ENCODE measurements at places on chromosomes 7 and 10.

DNA sequence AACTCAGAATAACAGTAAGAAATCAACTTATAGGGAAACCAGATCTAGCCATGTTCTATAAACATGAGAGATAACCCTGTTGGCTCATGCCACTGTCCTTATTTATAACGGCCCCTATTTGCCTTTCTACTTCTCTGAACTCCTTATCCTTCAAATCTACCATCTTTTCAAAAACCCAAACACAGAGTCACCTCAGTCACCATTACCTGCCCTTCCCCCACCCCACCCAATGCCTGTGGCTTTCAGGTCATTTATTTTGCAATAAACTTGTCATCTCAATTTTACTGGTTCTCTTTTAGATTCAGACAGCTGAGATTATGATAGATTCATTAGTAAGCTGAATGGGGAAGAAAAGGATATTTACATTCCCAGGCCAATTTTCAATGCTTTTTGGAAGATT, 53.6 kb downstream of the KMT2C start:
- no peak for DNase-seq

DNA sequence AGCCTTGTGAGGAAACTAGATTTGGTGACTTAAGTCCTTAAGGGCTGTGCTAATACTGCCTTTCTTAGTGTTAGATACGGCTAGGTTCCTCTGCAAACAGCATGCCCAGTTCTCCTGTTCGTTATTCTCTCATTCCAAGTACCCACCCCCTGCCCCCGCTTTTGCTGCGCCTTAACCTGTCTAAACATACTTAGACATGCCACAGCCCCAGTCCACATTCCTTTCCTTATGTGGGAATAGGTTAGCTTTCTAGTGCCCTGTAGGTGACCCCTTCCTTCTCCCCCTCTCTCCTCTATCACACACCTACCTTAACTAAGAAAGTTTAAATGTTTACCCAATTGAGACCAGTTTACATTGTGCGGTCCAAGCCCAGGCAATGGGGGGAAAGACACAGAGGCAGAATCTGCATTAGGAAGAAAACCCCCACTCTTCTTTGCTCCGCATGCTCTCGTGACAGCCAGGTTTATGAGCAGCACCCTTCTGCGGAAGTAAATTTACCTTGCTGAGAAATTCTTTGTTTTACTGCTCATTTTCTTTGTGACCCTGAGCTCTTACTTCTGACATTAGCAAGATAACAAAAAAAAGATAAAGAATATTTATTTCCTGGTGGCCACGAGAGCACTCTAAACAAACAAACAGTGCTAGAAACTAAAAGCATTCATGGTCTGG, 48.8 kb downstream of the VIM start:
- DNase-seq, result no peak

GRCh38 chr10:49325916-49326783, 27.2 kb downstream of the C10orf71 start:
- DNase-seq, result no peak

GRCh38 chr7:45695249-45695995, 121.3 kb downstream of the ADCY1 start:
- no peak for DNase-seq

DNA sequence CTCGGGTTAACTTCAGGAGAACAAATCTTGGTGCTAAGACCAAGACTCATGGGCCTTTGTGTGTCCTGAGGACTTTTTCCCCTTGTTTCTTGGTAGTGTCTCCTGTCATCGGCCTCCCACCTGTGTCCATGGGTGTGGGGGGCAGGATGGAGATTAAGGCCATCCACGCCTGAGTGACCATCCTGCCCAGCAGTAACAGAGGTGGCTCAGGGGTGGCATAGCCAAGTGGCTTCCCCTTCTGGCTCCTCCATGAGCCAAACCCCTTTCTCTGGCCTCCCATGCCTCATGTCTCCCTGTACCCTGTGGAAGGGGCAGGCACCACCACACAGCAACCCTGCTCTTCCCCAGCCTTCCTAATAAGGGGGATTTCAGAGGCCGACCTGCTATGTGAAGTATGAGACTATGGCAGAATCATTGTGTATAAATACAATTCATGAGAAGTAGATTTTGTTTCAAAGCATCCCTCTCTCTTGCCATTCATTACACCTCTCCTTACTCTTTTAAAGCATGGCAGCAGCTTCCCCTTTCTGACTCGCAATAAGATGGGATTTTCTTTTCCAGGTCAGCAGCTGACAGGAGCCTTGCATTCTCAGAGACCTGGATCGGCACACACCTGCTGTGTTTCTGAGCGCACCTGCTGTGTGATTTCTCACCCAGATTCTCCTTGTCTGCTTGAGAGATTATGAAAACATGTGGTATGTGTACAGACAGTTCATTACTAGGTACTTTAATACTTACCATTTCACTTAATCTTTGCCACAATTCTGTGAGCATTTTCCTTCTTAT, 102.5 kb downstream of the XPNPEP1 start:
- no peak for DNase-seq

Measured in stimulated activated CD8-positive, alpha-beta memory T cell treated with anti-CD3 and anti-CD28 coated beads, Interleukin-2, amount 100 ng/mL, for 48 hours (primary cell).